Activated CD8-positive, alpha-beta memory T cell treated with anti-CD3 and anti-CD28 coated beads for 1 hour (primary cell): ENCODE measurements at places on chromosomes 5 and 9.

- DNase-seq = no peak
Measured at GRCh38 chr5:42880496-42881150, 68.9 kb upstream of the SELENOP start.

DNA sequence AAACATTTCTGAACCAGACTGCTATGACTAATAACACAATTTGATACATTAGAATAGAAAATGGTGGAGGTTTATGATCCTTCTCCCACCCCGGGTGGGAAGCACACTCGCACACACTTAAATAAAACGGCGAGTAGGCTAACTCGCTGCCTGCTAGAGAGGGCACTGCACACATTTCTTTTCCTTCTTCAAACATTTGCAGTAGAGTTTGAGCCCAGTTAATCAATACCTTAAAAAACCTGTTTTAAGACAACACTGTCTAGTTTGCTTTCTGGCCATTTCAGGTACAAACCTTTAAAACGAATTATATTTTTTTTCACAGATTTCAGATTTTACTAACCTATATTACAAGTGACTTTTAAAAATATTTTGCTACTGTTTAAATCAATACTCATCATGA lies 63.5 kb downstream of the EFNA5 start:
- no peak for DNase-seq

DNA sequence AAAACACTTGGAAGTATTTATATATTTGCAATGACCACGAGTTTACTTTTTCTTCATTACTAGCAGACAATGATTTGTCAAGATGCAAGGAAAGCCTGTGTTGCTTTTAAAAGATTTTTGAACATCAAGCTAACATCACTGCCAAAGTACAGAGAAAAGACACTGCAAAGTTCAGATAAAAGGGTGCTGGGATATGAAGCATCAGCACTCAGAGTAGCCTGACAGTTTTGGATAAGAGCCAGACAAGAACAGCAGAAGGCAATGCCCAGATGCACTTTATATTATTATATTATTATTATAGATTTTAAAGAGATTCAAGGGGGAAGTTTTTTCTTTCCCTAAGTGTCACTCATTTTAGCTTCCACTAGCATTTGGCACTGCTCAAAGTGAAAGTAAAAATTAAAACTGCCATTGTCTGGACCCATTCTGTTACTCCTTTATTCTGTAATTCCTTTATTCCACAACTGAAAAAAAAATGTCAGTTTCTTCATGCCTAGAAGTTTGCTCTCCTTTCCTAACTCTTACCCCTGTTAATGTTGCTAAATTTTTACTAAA lies 240.6 kb downstream of the EFNA5 start:
- DNase-seq = no peak

- DNase-seq = no peak
Measured at GRCh38 chr5:101796427-101796826, 499.7 kb downstream of the SLCO4C1 start.

GRCh38 chr5:21159510-21160059 lies 1171.6 kb upstream of the CDH18 start:
- no peak for DNase-seq

- no peak for DNase-seq
Measured at GRCh38 chr5:167587772-167588437, 703.5 kb upstream of the WWC1 start.

- DNase-seq = no peak
Measured at GRCh38 chr5:98977723-98978122, 48.9 kb upstream of the CHD1 start.

DNA sequence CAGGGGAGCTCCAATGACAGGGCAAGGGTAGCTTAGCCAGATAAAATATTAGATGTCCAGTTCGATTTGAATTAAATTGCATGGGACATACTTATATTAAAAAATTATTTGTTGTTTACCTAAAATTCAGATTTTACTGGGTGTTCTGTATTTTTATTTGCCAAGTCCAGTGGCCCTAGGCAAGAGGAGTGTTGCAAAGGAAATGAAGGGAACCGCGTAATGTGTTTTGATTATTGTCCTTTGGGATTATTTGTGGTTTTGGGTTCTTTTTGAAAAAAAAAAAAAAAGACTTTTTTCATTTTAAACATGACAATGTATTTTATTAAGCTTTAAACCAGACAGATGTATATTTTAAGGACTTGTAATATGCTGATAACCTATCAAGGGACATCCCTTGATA lies 179.3 kb downstream of the C9orf152 start:
- no peak for DNase-seq

DNA sequence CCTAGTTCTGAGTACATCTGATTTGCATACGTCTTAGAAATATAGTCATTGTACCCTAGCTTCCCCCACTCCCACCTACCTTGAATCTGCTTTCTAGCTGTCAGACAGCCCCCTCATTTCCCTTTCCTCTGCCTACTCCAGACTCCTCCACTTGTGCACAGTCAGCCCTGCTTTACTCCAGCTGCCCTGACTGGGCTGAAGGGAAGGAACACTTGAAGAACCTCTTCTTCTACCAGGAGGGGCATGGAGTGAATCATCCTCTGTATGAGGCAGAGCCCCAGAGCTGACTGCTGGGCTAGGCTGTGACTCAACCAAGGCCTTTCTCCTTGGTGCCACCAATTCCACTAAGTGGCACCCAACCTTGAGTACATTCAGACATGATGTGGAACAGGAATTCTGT lies 18.1 kb upstream of the ZFR start:
- no peak for DNase-seq

DNA sequence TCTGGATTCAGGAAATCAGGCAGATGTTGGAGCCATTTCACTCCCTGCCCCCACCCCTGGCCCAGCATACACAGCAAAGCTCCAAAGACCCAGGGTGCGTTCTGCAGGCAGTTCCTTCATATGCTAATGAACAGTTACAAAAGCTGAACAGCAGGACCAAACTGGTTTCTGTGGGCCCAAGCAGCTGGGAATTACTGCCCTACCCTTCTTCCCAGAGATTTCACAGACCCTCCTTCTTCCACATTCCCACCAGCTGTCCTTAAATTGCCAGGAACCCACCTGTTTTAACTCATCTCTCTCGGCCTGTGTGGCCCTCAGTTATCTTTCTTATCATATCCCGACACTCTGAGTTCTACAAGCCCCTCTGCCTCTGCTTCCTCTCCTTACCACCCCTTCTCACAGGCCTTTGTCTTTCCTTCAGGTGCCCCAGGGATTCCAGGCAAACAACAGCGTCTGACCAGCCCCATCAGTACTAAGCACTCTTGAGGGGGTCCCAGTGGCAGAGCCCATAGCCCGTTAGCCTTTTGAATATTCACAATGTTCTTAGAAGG lies 10.6 kb upstream of the F2RL1 start:
- no peak for DNase-seq

DNA sequence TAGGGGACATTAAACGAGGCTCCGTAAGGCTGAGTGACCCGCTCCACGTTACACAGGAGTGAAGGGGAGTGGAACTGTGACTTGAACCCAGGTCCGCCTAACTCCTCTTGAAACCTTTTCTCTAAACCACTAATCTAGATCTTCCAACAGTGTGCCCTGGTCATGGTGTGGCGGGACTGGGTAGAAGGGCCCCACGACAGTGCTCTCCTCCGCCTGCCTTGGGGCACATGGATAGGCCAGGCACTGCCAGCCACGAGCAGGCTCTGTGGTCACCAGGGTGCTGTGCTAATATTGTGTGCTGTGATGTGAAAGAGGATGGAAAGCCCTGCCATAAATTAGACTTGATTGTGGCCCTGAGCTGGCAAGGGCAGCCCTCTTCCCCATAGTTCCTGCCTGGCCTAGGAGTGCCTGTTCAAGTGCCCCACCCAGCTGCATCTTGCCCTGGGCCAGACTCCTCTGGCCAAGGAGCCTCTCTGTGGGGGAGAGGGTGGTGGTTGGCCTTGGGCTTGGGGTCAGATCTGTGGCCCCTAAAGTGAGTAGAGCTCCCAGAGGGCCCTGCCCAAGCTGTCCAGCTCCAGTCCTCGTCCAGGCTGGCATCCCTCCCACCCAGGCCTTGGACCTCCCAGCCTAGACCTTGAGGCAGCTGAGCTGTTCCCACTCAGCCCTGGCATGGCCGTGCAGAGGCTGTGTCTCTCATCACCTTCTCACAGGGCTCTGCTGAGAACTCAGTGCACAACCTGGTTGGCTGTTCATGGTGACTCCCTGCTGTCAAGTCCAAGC lies 67.8 kb upstream of the TBC1D2 start:
- no peak for DNase-seq
